ENCODE measurements at places on chromosomes 1 and 21.

GRCh38 chr1:223323491-223324484, 40.2 kb downstream of the SUSD4 start:
- no peak for DNase-seq

- no peak for DNase-seq
Measured at GRCh38 chr1:209822706-209823105, 5.1 kb upstream of the UTP25 start.

DNA sequence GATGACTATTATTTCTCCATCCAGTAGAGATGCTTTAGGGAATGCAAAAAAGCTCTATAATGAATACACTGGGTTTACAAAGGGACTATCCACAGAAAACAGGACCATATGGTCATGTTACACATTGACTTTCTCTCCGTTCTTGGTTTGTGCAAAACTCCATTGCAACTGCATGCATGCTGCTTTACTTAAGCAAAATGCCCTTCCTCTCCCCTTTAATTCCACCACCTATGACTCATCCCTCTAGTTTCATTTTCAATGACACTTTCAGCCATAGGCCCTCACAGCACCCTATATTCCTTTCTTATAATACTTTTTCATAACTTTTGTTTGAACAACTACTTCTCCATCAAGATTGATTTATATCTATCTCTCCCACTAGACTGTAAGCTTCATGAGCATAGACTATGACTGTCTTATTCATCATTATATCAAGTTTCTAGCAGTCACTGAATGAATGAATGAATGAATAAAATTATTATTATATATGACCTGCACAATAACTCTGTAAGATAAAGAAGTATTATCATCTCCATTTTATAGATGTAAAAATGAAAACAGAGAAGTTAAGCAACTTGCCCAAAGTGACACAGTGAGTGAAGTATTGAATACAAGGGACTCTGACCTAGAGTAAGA, 248.9 kb downstream of the PLPP3 start:
- DNase-seq = no peak

DNA sequence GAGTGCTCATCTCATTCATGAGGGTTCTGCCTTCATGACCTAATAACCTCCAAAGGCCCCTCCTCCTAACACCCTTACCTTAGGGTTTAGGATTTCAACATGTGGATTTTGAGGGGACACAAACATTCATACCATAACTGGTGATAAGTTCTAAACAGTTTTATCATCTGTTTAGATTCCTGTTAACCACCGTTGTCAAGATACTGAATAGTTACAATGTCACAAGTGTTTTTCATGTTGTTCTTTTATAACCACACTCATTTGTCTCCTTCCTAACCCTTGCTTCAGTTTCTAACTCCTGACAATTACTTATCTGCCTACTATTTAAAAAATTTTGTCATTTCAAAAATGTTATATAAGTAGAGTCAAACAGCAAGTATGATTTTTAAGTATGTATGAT, 86.0 kb downstream of the NCAM2 start:
- no peak for DNase-seq

DNA sequence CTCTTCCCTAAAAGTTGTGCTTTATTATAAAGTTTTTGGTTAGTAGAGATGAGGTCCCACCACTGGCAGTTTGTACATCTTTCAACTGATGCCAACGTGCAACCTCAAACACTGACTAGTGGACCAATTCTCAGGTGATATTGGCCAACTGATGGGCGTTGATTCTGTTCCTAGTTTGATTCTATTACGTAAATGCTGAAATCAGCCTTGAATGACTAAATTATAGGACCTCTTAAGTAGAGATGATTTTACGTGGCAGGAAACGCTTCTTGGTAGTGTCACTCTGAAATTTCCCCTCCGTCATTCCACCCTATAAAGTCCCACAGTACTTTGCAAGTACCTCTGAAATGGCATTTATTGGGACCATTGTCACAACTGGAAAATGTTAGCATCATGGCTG, 8.8 kb upstream of the FNDC7 start:
- DNase-seq = no peak

DNA sequence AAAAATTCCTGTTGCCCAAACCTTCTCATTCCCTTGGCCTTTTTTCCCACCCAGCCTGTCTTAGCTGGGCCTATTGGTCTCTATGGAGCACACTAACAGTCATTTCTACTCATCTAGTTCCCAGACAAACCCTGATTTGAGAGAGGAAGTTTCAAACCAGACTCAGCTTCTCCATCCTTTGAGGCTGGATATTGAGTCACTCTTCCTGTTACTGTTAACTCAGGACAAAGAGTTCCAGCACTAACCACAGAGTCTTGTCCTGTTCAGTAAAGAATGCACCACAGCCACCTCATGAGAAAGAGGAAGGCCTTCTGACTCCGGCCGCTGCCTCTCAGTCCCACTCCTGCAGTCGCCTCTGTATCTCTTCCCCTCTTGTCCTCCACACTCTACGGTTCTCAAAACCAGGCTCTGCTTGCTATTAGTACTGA, 137.8 kb downstream of the PTPRC start:
- no peak for DNase-seq

GRCh38 chr1:190377294-190377693, 100.4 kb downstream of the BRINP3 start:
- DNase-seq = no peak

GRCh38 chr1:220552672-220553260, 24.8 kb downstream of the MARK1 start:
- no peak for DNase-seq

DNA sequence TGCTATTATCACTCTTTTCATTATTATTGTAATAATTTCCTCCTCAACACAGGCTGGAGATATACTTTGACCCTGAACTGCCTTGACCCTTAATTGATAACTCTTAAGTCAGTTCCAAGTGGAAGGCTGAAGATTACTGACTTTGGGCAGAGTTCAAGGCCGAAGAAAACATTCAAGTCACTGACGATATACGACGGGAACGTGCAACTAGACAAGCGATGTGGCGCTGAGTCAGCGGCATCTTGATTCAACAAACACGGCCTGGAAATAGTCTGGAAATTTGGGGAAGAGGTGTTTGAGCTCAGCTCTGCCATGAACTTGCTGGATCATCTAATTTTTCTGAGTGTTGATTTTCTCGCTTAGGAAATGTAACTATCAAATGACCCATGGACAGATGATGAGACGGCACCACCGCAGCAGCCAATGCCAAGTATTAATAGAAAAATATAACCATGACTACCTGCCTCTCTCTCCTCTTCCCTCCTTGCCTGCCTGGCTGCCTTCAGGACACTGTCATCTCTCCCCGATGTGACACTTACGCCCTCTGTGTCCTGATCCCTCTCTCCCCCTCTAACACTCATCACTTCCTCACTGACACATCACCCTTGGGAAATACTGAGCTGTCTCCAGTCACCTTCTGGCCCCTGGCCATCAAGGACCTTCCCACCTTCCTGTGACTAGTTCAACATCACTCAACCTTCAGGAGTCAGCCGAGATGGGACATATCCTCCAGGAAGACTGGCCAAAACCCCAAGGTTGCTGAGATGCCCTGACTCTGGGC, 49.4 kb downstream of the TMCO4 start:
- DNase-seq = no peak

DNA sequence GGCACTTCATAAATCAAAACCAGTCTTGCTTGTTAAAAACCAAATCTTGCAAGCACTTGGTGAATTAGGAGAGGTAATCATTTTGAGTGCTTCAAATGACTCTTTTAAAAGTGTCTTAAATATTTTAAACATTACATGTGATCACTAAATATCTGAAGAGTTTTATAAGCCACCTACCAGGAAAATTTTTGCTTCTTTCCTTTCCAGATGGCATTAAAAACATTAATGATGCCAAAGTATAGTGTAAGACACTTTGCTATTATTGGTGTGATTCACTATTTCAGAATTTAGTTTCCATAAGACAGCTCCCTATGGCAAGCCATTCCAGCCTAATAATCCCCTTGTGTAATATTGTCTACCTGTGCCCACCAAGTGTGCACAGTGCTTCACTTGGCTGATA, 548.8 kb upstream of the ADAMTS5 start:
- DNase-seq = no peak

DNA sequence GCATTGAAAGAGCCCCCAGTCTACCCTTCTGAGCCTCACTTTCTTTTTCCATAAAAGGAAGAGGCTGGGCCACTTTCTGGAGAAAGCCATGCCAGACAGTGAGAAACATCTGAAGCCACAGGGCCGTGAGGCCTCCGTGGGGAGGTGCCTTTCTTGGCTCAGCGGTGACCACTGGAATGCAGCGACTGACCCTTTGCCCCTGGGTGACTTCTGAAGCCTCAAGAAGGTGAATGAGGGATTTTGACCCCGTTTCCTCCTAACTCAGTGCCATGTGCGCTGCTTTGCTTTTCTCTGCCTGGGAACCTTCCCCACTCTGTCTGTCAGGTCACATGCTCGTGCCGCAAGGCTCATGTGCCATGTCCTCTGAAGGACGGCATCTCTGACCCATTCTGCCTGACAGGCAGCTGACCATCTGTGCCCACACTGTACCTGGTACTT, 44.7 kb upstream of the A3GALT2 start:
- no peak for DNase-seq

- no peak for DNase-seq
Measured at GRCh38 chr1:186841599-186841998, 12.8 kb downstream of the PLA2G4A start.

DNA sequence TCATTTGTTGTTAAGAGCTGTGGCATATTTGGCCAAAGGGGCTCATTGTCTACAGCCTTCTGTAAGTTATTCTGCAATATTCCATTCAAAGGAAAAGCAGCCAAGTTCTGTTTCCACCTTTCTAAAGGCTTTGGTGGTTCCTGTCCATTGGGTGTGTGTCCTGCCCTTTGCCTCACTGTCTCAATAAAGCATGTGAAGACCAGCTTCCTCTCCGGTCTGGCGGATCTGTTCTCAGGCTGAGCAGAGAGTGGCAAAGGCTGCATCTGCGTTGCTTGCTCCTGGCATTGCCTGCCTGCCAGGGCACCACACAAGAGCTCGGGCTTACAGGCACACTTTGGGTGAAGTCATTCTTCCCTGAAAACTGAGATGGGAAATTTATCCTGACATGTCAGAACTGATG, 34.9 kb downstream of the ST6GALNAC3 start:
- no peak for DNase-seq

GRCh38 chr1:51623025-51623424, 6.1 kb downstream of the OSBPL9 start:
- no peak for DNase-seq

- DNase-seq = no peak
Measured at GRCh38 chr1:82125119-82125518, 324.4 kb downstream of the ADGRL2 start.

- DNase-seq = no peak
Measured at GRCh38 chr1:246613096-246613758, 47.0 kb downstream of the CNST start.

DNA sequence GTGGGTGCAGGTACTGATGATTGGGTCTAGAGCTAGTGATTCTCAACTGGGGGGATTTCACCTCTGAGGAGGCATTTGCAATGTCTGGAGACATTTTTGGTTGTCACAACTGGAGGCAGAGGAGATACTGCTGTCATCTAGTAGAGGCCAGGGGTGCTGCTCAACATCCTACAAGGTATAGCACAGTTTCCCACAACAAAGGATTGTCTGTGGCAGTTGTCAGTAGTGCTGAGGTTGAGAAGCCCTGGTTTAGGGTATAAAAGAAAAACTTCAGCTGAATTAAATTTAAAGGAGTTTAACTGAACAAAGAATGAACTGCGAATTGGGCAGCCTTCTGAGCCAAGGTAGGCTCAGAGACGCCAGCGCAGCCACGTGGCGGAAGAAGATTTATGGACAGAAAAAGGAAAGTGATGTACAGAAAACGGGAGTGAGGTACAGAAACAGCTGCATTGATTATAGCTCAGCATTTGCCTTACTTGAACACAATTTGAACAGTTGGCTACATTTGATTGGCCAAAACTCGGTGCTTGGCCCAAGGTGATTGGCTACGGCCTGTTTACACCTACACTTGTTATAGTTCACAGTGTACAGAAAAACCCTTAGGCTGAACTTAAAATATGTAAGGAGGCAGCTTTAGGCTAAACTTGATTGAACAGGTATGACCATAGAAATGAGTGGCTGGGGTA, 40.4 kb downstream of the MPZL1 start:
- DNase-seq = no peak

GRCh38 chr1:73096841-73097240, 814.5 kb upstream of the NEGR1 start:
- DNase-seq = no peak

- no peak for DNase-seq
Measured at GRCh38 chr1:1436630-1437032, 1.1 kb downstream of the VWA1 start.

GRCh38 chr1:41103766-41104165, 82.2 kb upstream of the SLFNL1 start:
- DNase-seq = no peak

Measured in right lung (tissue), 10 donors.